ENCODE measurements at places on chromosomes 5 and 9.

GRCh38 chr5:154302161-154302560, 111.6 kb downstream of the GALNT10 start:
- no peak for DNase-seq

DNA sequence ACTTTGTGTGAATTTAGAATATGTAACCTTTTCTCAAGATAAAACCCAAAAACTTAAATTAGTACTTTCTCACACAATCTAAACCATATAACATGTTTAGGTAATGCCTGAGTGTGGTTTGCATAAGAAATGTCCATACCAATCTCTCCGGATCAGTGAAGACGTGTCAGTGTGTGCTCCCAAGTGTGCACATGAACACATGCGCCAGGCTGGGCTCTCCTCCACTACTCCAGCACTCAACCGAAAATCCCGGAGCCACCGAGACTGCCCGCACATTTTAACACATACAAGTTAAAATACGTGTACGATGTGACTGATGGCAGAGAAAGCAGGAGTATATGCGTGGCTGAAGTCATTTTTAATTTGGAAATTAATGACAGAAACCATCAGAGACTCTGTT, 658.4 kb downstream of the EFNA5 start:
- no peak for DNase-seq

GRCh38 chr5:107796797-107797196, 126.1 kb upstream of the EFNA5 start:
- no peak for DNase-seq

- DNase-seq = no peak
These were observed 15.2 kb downstream of the OR1B1 start for GRCh38 chr9:122642226-122642625.

GRCh38 chr9:1732670-1733069, 282.5 kb upstream of the SMARCA2 start:
- DNase-seq = no peak

- no peak for DNase-seq
These were observed 263.0 kb downstream of the PDZD2 start for GRCh38 chr5:31901807-31902530.
